GM03348 (cell line): ENCODE measurements at places on chromosomes 2 and 18.
A peak's percentile ranks its signal among the peaks of the same experiment; 100 is the strongest.

DNA sequence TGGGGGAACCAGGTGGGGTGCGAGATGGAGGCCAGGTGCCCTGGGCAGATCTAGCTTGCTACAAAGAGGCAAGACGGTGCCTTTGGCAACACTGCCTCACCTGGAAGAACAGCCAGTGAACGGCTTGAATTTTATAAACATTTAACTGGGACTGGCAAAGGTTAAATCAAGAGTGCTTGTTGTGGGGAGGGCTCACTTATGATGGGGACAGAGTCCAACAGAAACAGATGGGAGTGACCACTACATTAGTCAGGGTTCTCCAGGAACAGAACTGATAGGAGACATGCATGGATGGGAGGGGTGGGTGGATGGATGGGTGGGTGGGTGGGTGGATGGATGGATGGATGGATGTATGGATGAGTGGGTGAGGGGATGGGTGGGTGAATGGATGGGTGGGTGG lies 19.2 kb downstream of the ODC1 start:
- no peak for DNase-seq

DNA sequence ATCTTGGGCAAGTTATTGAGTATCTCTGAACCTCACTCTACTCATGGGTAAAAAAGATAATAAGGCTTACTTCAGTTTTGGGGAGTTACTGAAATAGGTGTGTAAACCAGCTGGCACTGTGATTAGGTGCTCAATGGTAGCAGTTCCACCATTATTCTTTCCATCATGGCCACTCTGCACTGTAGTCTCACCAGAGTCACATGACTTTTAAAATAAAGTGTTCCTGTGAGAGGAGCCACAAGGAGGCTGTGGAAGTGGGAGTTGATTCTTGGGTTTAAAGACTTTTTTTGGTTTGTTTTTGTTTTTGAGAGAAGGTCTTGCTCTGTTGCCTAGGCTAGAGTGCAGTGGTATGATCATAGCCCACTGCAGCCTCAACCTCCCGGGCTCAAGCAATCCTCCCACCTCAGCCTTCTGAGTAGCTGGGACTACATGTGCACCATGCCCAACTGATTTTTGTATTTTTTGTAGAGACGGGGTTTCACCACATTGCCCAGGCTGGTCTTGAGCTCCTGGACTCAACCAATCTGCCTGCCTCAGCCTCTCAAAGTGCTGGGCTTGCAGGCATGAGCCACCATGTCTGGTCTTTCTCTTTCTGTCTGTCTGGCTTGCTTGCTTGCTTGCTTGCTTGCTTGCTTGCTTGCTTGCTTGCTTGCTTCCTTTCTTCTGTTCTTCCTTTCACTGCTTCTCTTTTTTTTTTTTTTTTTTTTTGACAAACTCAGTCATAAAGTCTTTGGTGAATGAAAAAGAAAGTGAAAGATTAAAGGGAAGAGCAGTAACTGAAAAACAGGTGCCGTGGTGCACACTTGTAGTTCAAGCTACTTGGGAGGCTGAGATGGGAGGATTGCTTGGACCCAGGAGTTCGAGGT lies 21.2 kb upstream of the ACVR1 start:
- DNase-seq, result no peak

- DNase-seq, result no peak
These were observed 164.6 kb upstream of the SP5 start for GRCh38 chr2:170550501-170550900.

- peak; percentile 67 for DNase-seq
These were observed 18.1 kb downstream of the ZNF516 start for GRCh38 chr18:76476665-76477561.

DNA sequence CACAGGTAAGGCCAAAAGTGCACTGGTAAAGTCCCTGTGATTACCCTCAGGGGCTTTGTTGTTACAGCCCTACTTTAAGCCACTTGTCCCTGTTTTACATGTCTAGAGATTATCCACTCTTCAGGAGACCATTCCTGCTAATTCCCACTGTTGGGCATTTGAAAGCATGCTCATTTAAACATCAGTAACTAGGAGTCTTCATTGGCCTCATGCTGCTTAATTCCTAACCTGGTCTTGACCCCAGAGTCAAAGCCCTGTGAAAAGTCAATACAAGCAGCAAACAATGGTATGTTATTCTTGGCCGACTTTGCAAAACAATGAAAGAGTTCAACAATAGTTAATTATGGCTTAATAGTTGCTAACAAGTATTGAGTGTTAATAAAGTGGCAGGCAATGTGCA lies 23.2 kb downstream of the AFF3 start:
- no peak for DNase-seq
